Right ventricle myocardium inferior (tissue), 1 donor: ENCODE measurements at places on chromosomes 6 and 20. TPM values are rescaled to one million over a fixed set of nuclear protein-coding genes. Genes with fewer than 3 reads are reported as not detected.

GRCh38 chr6:39102821-39103136 lies 12.2 kb downstream of the SAYSD1 start:
- DNase-seq = no peak

GRCh38 chr20:1565461-1565860 lies 8.0 kb upstream of the SIRPD start:
- DNase-seq = no peak

- no peak for DNase-seq
Measured at GRCh38 chr6:106746652-106747051, 117.3 kb downstream of the QRSL1 start.

The CRISP2 gene
- not detected for total RNA-seq

DNA sequence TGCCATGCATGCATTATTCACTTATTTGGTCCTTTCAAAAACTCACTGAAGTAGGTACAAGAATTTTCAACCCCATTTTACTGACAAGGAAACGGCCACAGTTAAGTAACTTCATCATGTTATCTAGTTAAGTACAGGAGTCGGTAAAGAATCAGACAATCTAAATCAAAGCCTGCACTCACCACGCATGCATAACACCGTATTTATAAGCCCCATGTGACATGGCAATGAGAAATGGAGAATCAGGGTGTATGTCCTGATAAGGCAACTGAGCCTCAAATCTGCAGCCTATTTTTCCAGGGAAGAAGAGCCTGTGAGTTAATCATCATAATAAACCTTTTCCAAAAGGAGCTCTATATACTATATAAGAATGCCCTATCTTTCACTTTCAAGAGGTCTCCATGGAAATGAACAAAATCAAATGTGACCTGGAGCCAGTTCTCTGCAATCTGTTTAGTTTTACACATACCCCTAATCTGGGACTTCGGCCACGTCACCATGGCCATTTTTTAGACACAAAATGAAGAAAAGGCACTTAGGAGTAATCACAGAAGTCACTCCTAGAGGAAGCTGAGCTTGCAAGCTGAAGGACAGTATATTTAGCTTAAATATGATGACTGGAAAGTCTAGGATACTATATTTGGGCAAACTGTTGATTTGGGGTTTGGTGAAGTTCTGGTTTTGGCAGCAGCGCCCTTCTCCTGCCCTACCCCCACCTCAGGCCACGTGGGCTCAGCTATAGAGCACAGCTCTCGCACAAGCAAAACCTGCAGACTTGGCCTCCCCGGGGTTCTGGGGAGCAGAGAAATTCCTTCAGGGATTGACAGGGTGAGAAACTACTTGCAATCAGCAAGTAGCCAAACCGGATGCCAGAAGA lies 19.2 kb downstream of the TRAM2 start:
- DNase-seq = no peak

- no peak for DNase-seq
Measured at GRCh38 chr20:658202-658601, 5.2 kb upstream of the SRXN1 start.

GRCh38 chr6:11773013-11773412 lies 5.6 kb downstream of the ADTRP start:
- no peak for DNase-seq

- no peak for DNase-seq
Measured at GRCh38 chr6:83008626-83009025, 57.0 kb downstream of the UBE3D start.

- no peak for DNase-seq
Measured at GRCh38 chr6:6771964-6772363, 183.4 kb downstream of the LY86 start.

DNA sequence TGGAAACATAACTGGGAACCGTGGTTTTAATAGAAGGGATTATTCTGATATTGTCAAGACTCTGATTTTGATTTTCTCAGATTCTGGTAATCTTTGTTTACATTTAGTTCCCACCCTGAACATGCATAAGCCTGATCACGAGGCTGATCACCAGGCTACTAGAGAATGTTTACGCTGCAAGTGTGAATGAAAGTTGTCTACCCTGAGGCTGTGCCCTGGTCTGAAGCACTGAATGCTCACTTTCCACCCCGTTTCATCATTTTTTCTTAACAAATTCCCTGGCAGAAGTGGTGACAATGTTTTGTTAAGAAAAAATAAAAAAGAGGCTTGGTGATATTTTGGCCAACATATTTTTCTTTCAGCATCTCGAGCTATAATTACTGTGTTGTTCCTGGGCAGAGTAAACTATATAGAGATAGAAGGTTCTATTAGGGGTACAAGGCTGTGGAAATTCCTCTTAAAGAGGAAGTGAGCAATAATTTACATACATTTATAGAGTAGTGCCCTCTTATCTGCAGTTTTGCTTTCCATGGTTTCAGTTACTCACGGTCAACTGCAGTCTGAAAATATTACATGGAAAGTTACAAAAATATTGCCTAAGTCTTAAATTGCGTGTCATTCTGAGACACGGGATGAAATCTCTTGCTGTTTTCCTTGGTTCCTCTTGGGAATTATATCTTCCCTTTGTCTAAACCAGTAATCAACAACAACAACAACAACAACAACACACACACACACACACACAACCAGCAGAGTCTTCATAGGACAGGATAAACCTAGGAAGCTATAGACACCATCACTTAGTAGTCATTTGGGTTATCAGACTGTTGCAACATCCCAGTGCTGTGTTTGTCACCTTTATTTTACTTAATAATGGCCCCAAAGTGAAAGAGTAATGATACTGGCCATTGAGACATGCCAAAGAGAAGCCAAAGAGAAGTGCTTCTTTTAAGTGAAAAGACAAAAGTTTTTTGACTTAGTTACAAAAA lies 566.6 kb upstream of the CITED2 start:
- no peak for DNase-seq

- DNase-seq = no peak
Measured at GRCh38 chr6:146892613-146893401, 294.0 kb downstream of the ADGB start.

The C6orf15 gene
- not detected for total RNA-seq

DNA sequence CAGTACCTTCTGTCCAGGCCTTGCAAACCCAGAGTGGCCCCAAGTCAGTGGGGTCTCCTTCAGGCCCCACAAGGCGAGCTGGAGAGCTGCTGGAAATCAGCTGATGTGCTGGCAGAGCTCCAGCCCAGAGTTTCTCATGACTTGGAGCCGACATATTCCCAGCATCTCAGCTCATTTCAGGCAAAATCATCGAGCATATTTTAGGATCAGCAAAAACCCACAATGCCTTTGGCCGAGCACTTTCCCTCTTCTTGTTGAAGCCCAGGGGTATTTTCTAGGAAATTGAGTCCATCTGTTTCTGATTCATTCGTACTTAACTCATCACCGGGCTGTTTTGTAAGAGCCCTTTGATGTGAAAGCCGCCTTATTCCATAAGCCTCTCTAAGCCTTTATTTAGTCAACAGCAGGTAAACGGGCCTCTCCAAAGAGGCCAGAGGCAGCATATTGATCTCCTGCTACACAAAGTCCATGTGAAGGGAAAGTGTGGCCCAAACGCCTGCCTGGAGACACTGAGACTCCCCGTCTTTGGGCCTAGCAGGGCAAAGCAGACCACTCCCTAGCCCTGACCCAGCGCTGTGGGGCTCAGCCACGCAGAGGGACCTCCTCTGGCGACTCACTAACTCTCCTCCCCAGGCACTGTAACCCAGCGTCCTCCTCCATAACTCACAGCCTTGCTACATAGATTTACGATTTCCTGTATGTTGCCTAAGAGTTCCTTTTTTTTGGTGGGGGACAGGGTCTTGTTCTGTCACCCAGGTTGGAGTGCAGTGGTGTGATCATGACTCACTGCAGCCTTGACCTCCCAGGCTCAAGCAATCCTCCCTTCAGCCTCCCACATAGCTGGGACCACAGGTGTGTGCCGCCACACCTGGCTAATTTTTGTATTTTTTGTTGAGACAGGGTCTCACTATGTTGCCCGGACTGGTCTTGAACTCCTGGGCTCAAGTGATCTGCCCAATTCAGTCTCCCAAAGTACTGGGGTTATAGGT lies 12.1 kb upstream of the C20orf203 start:
- DNase-seq = no peak

GRCh38 chr6:145865595-145865994 lies 51.0 kb upstream of the FBXO30 start:
- no peak for DNase-seq

- no peak for DNase-seq
Measured at GRCh38 chr6:161369339-161369738, 95.5 kb upstream of the AGPAT4 start.

The TFAP2D gene
- total RNA-seq = not detected

DNA sequence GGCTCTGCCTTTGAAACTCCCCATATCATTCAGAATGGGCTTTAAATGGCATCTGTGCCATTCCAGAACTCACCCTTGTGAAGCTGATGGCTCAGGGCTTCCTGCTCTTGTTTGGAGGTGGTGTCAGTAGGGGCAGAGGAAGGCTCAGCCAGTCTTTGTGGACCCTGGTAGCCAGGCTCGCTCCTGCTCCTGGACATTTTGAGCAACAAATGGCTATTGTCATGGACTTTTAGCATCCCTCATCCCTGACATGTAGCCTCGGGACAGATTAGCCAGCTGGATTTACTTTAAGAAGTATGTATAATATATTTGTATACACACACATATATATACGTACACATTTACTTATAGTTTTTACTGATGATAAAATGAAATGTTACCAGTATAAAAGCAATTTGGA lies 104.1 kb downstream of the UST start:
- DNase-seq = no peak

The CST5 gene
- not detected for total RNA-seq

DNA sequence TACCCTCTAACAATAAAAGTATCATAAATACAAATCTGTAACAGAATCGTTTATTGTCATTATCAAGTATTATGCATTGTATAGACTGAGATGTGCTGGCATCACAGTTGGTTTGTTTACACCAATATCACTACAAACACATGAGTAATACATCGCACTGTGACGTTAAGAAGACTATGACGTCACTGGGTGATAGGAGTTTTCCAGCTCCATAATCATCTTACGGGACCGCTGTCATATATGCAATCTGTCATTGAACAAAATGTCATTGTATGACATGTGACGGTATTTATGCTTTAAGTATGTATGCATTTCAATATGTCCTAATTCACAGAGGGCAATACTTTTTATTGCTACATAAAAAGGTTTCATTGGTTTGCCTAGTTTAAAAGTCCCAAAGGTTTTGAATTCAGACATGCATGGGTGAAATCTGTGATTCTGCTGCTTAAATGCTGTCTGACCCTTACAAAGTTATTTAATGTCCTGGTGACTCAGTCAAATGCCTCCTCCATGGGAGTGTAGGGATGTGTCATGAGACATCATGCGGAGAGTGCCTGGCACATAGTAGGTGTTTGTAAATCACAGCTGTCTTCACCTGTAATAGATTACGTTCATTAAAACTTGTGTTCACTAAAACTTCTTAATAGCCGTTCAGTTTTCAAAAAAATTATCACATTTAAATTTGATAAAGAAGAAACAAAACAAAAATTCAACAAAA lies 160.7 kb upstream of the PDE10A start:
- no peak for DNase-seq

DNA sequence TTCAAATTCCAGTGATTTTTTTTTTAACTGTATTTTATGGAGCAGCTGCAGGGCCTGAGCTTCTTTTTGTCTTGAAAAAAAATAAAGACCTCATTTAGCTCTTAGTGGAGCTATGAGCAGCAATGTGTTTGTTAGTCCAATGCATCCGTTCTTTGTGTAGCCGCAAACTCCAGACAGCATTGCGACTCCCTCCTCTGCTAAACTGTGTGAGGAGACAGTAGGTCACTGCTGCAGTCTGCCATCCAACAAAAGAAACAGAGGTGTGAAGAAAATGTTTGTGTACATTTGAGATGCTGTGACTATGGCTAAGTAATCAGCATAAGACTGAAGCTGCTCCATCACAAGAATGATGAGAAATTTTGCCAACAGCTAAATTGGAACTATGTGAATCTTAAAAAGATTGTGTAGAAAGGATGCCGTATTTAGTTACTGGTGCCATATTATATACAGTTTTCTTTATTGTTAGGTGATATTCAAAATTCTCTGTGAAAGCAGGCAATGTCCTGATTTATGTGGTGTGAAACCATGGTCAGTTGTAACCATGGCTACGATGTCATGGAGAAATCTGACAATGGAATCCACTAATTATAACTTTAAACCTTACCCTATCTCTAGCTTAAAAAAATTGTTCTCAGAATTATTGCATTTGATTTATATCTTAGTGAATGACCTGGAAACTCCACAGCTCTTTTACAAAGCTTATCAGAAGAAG lies 428.8 kb upstream of the EPHA7 start:
- no peak for DNase-seq
